ENCODE measurements at places on chromosomes 7 and 10. TPM values are rescaled to one million over a fixed set of nuclear protein-coding genes. Genes with fewer than 3 reads are reported as not detected.

The ZNF679 gene
- not detected for total RNA-seq

The RNF32 gene
- total RNA-seq, result 0.52 TPM

The MINDY4 gene
- 6.3 TPM for total RNA-seq

The GPR26 gene
- total RNA-seq, result not detected

The PRXL2A gene
- 47.4 TPM for total RNA-seq

The SGPL1 gene
- total RNA-seq, result 44.2 TPM

The CDC14C gene
- not detected for total RNA-seq

DNA sequence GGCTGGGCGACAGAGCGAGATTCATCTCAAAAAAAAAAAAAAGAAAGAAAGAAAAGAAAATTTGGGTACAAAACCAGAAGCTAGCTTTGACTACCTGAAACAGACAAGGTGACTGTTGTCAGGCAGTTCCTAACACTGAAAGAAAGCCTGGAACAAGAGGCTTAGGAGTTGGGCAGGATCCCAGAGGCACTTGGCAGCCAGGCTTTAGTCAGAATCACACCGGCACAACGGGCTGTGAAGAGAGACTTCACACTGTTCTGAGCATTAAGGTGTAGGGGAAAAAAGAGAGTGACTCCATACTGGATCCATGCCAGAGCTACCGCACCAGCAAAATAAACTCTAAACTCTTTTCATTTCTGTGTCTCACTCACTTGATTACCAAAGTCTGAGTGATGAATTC lies 130.8 kb downstream of the ZNF467 start:
- H3K4me3 ChIP-seq, result no peak overlapping the region
- no peak for DNase-seq
- H3K27me3 ChIP-seq, result peaks cover 29% of the 10 kb centered on the region
- H3K27ac ChIP-seq, result no peak overlapping the region
- H3K4me1 ChIP-seq, result no peaks in the 10 kb centered on the region

DNA sequence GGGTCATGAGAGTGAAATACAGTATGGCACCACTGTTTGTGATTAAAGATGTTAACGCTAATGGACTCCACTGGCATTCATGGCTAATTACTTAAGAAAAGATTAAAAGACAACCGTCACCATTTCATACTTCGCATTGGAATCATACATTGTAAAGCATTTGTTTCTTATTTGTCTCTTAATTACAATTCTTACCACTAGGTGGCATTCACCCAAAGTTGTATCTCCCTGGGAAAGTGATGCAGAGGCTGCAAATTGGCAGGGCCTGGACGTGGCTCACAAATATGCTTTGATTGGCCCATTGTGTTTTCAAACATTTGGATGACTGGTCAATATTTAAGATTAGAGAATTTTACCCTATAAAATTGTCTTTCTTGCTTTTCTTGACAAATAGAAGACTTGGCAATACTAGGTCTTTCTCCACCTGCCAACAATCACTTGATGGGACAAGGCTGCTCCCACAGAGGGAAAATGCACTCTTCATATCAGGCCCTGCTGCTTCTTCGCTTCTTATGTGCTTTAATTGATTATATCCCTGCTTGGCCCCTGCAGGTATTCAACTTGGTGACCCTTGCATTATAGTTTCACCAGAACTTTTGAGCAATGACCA lies 72.1 kb upstream of the STARD3NL start:
- H3K36me3 ChIP-seq, result no peaks in the 10 kb centered on the region
- DNase-seq, result no peak
- H3K27ac ChIP-seq, result no peak overlapping the region

GRCh38 chr7:117008886-117009531 lies 55.7 kb downstream of the ST7 start:
- H3K27ac ChIP-seq, result peak overlapping the region; percentile 85
- H3K4me3 ChIP-seq, result no peak overlapping the region
- no peak for DNase-seq
- no peaks in the 10 kb centered on the region for H3K27me3 ChIP-seq

GRCh38 chr7:103445228-103446048 lies 569 bp downstream of the SLC26A5 start:
- H3K27me3 ChIP-seq, result peaks cover 77% of the 10 kb centered on the region
- H3K27ac ChIP-seq, result no peak overlapping the region
- H3K4me3 ChIP-seq, result peak overlapping the region; percentile 70
- H3K36me3 ChIP-seq, result peaks cover 3% of the 10 kb centered on the region
- no peak for DNase-seq
- H3K4me1 ChIP-seq, result peaks cover 10% of the 10 kb centered on the region

DNA sequence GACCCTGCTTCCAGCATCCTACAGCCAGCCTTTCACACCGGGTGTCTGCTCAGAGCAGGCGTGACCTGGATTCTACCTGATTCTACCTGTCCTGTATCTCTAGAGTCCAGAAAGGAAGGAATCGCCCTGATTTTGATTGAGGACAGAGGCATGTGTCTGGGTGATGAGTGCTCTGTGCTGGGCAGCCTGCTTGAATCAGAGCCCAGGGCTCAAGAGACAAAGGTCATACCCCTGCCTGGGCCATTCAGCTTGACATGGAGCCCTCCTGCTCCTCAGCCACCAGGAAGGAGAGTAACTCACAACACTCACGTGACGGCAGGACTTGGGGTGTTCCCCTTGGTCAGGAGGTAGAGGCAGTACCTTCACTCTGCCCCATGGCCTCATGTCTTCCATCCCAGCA lies 11.2 kb downstream of the GAD2 start:
- no peak for DNase-seq
- no peaks in the 10 kb centered on the region for H3K4me1 ChIP-seq
- no peak overlapping the region for H3K4me3 ChIP-seq
- peaks cover 6% of the 10 kb centered on the region for H3K27me3 ChIP-seq
- no peaks in the 10 kb centered on the region for H3K36me3 ChIP-seq

DNA sequence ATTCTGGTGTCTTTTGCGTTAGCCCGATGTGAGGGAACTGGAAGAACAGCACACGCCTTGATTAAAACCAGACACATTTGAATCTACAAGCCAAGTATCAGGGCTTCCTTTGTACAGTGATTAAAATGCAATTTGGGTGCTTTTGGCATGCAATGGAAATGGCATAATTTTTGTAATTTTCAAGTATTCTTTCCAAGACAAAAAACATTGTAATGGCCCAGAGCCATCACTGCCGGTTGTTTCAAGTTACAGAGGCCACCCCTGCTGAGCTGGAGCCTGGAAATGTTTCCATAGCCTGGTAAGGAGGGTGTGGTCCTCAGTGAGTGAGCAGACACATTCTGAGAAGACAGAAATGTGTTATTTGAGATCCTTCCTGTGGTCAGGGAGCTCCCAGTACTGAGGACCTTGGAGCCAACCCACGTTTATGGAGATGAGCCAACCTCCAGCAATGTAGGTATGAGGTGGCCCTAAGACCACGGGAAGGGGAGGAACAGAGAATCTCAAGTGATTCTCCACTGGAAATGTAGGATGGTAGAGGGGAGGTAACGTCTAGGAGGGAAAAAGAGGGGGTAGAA lies 20.9 kb downstream of the TEX36 start:
- DNase-seq, result no peak
- H3K27me3 ChIP-seq, result peaks cover 4% of the 10 kb centered on the region
- H3K4me1 ChIP-seq, result peaks cover 26% of the 10 kb centered on the region
- H3K4me3 ChIP-seq, result no peak overlapping the region
- H3K27ac ChIP-seq, result peak overlapping the region; percentile 92
- peaks cover 3% of the 10 kb centered on the region for H3K36me3 ChIP-seq

DNA sequence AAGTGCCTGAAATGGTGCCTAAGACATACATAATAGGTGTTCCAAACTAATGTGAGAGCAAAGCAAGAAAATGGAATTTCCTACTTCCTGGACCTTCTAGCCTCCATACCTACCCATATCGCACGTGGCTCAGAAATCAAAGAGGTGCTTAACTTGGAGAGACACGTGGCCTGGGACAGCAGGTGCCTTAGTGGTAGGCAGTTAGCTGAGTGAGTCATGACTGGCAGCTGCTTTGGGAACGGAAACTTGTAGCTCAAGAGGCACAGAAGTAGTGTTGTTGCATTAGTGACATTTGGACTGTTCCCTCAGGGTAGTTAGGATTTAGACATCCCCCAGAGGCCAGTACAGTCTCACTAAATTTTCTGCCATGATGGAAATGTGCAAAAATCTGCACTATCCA lies 12.0 kb upstream of the BMPER start:
- H3K4me3 ChIP-seq, result no peak overlapping the region
- DNase-seq, result no peak
- peaks cover 3% of the 10 kb centered on the region for H3K27me3 ChIP-seq
- H3K27ac ChIP-seq, result no peak overlapping the region

GRCh38 chr7:74294191-74294998 lies 5.2 kb downstream of the CLIP2 start:
- H3K36me3 ChIP-seq, result peaks cover 1% of the 10 kb centered on the region
- no peak for DNase-seq
- H3K4me1 ChIP-seq, result peaks cover 26% of the 10 kb centered on the region
- no peaks in the 10 kb centered on the region for H3K27me3 ChIP-seq
- no peak overlapping the region for H3K4me3 ChIP-seq
- peak overlapping the region; percentile 55 for H3K27ac ChIP-seq

GRCh38 chr10:69151984-69152383 lies 28.0 kb downstream of the VPS26A start:
- no peaks in the 10 kb centered on the region for H3K36me3 ChIP-seq
- peaks cover 4% of the 10 kb centered on the region for H3K4me1 ChIP-seq
- no peak for DNase-seq
- peak overlapping the region; percentile 27 for H3K27ac ChIP-seq
- H3K27me3 ChIP-seq, result no peaks in the 10 kb centered on the region
- H3K4me3 ChIP-seq, result no peak overlapping the region

DNA sequence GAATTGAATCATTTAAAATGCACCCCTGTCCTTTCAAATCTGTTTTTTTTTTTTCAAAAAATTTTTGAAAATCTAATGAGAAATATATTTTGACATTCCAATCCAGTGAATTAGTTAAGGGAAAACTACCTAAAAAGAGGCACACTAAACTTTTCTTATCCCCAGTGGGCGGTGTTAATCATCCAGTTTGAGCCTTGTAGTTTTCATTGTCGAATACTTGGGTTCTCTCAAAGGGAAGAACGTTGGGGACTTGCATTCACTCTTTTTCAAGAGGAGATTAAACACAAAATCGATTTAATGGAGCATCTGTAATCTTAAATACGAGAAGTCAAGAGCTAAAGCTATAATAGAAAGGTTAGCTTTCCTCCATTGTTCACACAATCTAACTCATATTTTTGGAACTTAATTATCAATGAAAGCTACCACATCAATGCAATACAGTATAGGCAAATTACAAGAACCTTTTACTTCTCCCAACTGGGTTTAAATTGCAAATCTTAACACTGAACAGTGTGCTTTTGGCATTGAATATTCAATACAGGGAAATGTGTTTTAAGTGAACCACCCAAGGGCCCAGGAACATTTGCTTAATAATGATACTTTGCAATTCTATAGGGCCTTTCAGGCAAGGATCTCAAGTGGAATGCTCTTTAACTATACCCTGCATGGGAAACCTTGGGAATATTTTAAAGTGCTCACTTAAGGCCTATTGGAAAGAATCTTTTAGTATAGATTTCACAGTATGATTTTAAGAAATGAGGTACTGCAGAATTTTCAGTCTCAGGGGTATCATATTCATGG lies 13.1 kb upstream of the SP8 start:
- DNase-seq, result no peak
- no peaks in the 10 kb centered on the region for H3K36me3 ChIP-seq
- H3K27me3 ChIP-seq, result peaks cover 43% of the 10 kb centered on the region
- no peak overlapping the region for H3K27ac ChIP-seq

GRCh38 chr10:89518876-89519842 lies 16.2 kb downstream of the SLC16A12 start:
- peak overlapping the region; percentile 98 for H3K27ac ChIP-seq
- no peaks in the 10 kb centered on the region for H3K27me3 ChIP-seq
- H3K36me3 ChIP-seq, result no peaks in the 10 kb centered on the region

DNA sequence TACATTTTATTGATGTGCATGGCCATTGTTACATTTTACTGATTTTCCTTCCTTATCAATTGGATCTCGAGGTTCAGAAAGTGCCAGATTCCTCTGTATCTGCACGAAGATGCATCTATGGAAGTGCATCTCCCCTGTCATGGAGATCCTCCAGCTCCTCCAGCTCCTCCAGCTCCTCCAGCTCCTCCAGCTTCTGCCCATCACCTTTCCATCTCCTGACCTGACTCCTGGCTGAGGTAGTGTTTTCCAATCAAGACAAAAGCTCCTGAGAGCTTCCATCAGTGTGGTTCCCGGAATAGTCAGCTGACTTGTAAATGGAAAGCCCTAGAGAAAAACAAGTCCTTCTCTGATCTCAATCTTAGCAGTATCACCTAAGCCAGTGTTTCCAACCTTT lies 90.8 kb upstream of the KLF6 start:
- H3K27ac ChIP-seq, result peak overlapping the region; percentile 36
- peaks cover 43% of the 10 kb centered on the region for H3K4me1 ChIP-seq
- H3K27me3 ChIP-seq, result no peaks in the 10 kb centered on the region
- no peak for DNase-seq

DNA sequence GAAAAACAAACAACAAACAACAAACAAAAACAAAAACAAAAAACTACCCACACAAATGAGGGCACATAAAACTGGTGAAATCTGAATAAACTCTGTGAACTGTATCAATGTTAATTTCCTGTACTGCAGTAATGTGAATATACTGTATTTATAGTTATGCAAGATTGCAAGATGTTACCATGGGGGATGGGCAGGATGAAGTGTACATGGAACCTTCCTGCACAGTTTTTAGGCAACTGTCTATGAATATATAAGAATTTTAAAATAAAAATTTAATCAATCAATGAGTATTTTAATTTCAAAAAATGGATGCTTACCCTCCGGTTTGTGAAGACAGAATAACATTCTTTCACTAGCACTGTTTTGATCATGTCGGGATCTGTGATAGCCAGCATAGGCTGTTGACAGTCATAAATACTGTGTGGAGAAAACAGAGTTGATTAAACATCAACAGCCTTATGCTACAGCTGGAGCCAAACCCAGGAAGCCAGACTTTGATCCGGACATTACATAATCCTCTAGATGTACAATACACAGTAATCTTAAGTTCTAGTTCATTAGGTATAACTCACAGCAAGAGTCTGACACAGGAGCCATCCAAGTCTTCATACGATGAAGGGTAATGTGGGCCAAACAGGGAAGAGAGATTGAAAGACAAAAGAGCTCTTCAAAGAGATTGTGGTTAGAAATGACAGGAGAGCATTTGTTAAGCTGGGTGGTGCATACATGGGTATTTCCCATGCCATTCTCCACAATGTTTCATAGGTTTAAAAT lies 14.8 kb downstream of the CYP3A7 start:
- H3K36me3 ChIP-seq, result peaks cover 2% of the 10 kb centered on the region
- no peak overlapping the region for H3K4me3 ChIP-seq
- H3K27me3 ChIP-seq, result peaks cover 16% of the 10 kb centered on the region

DNA sequence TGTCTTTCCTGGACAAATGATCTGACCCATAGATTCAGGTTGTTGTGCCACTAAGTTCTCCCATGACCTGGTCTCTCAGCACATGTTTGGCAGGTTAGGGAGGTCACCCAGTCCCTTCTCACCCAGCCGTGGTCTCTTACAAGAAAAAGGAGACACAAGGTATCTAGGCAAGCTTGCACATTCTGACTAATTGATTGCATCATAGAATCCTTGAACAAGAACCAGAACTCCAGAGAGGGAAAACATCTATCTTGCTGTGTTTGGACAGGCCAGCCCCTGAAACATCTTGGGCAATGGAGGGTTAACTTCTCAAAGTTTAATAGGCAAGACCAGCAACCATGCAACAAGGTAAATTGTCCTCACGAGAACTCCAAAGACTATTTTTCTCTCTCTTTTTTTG lies 8.5 kb upstream of the HK1 start:
- H3K27me3 ChIP-seq, result peaks cover 3% of the 10 kb centered on the region
- H3K36me3 ChIP-seq, result peaks cover 3% of the 10 kb centered on the region
- DNase-seq, result no peak
- H3K4me3 ChIP-seq, result no peak overlapping the region
- H3K27ac ChIP-seq, result no peak overlapping the region
- peaks cover 2% of the 10 kb centered on the region for H3K4me1 ChIP-seq

- peaks cover 57% of the 10 kb centered on the region for H3K4me1 ChIP-seq
- no peak overlapping the region for H3K4me3 ChIP-seq
- DNase-seq, result no peak
- no peak overlapping the region for H3K27ac ChIP-seq
- no peaks in the 10 kb centered on the region for H3K27me3 ChIP-seq
- H3K36me3 ChIP-seq, result peaks cover 1% of the 10 kb centered on the region
Observed at GRCh38 chr10:62381385-62382102, 7.4 kb downstream of the ZNF365 start.

Measured in chondrocyte (in vitro differentiated cells).